CD4-positive, alpha-beta memory T cell (primary cell): ENCODE measurements at places on chromosomes 11 and 22. TPM values are rescaled to one million over a fixed set of nuclear protein-coding genes. Genes with fewer than 3 reads are reported as not detected.

GRCh38 chr22:19904174-19904856, 37.3 kb upstream of the COMT start:
- H3K36me3 ChIP-seq, result no peaks in the 10 kb centered on the region
- H3K27me3 ChIP-seq, result no peaks in the 10 kb centered on the region
- H3K27ac ChIP-seq, result no peak overlapping the region
- no peak overlapping the region for H3K4me3 ChIP-seq
- peaks cover under 1% of the 10 kb centered on the region for H3K4me1 ChIP-seq
- no peak for DNase-seq

GRCh38 chr22:42925598-42925997, 68.5 kb upstream of the ARFGAP3 start:
- H3K36me3 ChIP-seq, result no peaks in the 10 kb centered on the region
- no peaks in the 10 kb centered on the region for H3K27me3 ChIP-seq
- DNase-seq, result no peak
- H3K4me1 ChIP-seq, result no peaks in the 10 kb centered on the region

DNA sequence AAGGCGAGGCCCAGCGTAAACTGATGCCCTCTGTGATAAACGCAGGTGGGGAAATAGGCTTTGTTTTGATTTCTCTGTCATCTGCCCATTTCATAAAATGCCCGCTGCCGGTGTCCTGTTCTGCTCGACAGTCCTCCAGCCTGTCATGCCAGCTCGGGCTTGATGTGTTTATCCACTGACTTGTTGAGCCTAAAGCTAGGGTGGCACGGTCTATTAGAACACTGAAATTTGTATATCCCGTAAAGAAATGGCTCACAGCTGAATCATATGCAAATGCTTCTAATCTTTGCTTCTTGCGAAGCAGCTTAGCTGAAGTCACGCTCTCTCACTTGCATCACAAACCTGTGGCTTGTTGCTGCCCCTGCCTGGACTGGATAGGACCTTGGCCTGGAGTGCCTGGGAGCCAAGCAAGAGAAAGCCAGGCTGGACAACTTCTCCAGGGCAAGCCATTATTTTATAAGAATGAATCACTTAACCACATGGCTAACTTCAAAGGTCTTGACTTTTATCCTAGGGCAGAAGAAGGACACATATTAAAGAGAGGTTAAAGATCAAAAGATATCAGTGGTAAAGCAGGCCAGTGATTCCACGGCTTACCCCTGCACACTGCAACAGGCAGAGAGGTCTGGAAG, 33.1 kb downstream of the EHF start:
- H3K27ac ChIP-seq, result no peak overlapping the region
- no peak for DNase-seq
- H3K4me3 ChIP-seq, result no peak overlapping the region
- H3K27me3 ChIP-seq, result no peaks in the 10 kb centered on the region
- no peaks in the 10 kb centered on the region for H3K36me3 ChIP-seq

DNA sequence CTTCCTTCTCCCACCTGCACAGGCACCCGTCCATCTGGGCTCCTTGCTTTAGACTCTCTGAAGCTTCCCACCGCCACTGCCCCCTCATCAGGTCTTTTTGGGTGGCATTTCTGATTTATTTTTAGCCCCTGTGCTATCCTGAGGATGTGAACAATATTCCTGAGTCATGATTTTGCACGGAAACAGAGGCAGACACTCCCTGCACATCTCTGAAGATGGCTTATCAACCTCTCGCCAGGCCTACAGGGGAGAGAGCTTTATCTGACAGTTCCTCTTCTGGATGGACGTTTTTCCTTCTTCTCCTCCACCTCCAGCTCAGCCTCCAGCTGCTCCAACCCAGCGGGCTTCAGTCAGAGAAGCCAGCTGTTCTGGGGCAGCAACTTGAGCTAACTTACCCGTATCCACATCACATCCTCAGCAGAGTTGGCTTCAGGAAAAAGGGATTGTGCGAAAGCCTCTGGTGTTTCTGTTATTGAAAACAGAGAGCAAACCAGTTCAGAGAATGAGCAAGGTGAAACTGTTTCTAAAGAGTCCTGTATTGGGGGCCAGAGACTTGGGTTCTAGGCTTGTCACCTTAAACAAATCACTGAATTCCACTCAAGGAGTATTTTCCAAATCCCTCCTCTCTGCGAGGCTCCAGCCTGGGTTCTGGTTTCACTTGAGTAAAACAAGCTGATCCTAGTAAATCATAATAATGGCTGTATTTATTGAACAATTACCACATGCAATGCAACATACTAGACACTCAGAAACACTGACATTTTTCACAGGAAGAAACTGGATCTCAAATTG, 33.1 kb upstream of the ETS1 start:
- H3K36me3 ChIP-seq, result no peaks in the 10 kb centered on the region
- peaks cover 47% of the 10 kb centered on the region for H3K4me1 ChIP-seq
- DNase-seq, result no peak
- no peaks in the 10 kb centered on the region for H3K27me3 ChIP-seq
- no peak overlapping the region for H3K27ac ChIP-seq
- no peak overlapping the region for H3K4me3 ChIP-seq

- H3K36me3 ChIP-seq, result no peaks in the 10 kb centered on the region
- no peaks in the 10 kb centered on the region for H3K4me1 ChIP-seq
- no peak overlapping the region for H3K27ac ChIP-seq
- H3K4me3 ChIP-seq, result no peak overlapping the region
- DNase-seq, result no peak
Measured at GRCh38 chr22:48832592-48832991, 995.1 kb downstream of the BRD1 start.

DNA sequence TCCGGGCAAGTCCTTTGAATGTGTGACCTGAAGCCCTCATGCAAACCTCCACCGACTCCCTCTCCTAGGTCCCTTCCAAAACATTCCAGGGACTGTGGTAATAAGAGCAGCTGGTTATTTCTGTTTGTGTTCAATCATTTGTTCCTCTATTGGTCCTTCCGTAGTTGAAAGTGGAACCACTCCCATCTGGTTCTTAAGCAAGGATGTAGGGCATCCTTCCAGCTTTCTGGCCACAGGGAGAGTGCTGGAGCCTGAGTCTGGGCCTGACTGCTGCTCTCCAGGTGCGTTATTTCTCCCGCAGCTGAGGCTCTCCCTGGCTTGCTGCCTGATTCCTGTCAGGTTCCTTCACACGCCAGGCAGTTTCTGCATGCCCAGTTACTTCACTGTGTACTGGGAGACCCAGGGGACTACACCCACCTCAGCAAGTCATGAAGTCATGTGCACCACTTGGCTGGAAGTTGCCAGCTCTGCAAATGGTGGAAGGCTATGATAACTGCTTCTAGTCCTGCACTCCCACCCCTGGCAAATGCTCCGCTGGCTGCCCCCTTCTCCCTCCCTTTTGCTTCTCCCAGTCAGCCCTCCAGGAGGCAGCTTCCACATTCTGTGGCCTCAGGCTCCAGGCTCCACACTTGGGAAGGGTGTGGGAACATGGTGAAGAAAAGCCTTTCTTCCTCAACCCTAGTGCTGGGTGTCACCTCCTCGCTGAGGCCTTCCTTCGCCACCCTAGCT, 4.0 kb upstream of the ALX4 start:
- peaks cover 14% of the 10 kb centered on the region for H3K4me1 ChIP-seq
- no peaks in the 10 kb centered on the region for H3K36me3 ChIP-seq
- H3K4me3 ChIP-seq, result no peak overlapping the region
- DNase-seq, result no peak

DNA sequence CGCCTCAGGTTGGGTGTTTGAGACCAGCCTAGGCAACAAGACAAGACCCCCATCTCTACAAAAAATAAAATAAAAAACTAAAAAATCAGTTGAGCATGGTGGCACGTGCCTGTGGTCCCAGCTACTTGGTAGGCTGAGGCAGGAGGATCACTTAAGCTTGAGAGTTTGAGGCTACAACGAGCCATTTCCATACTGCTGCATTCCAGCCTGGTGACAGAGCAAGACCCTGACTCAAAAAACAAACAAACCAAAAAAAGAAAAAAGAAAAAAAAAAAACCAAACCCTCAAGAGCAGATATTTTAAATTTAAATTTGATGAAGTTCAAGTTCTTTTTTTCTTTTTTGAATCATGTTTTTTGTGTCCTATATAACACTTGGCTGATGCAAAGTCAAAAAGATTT, 7.2 kb upstream of the CCDC83 start:
- H3K4me3 ChIP-seq, result no peak overlapping the region
- no peaks in the 10 kb centered on the region for H3K27me3 ChIP-seq
- no peak for DNase-seq

DNA sequence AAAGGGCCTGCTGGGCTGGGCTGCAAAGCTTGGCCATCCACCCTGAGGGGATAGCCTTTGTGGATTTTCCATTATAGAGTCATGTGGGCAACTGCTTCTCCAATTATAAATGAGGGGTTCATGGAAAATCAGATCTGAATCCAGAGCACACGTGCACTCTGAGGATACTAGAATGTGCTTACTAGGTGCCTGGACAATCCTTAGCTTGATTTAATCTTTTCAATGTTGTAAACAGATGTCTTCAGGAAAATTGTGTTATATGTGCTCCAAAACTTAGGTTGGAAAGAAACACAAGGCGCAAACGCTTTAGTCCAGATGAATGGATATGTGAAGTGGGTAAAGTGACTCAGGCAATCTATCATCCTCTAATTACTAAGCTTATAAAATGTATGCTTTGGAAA, 92.0 kb downstream of the SLC17A6 start:
- H3K36me3 ChIP-seq, result no peaks in the 10 kb centered on the region
- no peak for DNase-seq
- H3K4me3 ChIP-seq, result no peak overlapping the region
- H3K4me1 ChIP-seq, result no peaks in the 10 kb centered on the region

DNA sequence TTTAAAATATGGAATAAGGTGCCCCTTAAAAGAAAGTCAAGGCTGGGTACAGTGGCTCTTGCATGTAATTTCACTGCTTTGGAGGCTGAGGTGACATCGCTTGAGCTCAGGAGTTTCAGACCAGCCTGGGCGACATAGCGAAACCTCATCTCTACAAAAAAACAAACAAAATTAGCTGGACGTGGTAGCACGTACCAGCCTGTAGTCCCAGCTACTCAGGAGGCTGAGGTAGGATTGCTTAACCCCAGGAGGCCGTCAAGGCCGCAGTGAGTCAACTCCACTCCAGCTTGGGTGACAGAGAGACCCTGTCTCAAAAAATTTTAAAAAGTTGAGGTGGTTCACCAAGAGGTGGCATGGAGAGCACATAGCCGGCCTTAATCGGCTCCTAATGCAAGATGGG, 17.7 kb upstream of the ADORA2A start:
- DNase-seq, result no peak
- H3K36me3 ChIP-seq, result peaks cover 18% of the 10 kb centered on the region
- H3K4me1 ChIP-seq, result peaks cover 10% of the 10 kb centered on the region
- no peaks in the 10 kb centered on the region for H3K27me3 ChIP-seq
- no peak overlapping the region for H3K4me3 ChIP-seq

DNA sequence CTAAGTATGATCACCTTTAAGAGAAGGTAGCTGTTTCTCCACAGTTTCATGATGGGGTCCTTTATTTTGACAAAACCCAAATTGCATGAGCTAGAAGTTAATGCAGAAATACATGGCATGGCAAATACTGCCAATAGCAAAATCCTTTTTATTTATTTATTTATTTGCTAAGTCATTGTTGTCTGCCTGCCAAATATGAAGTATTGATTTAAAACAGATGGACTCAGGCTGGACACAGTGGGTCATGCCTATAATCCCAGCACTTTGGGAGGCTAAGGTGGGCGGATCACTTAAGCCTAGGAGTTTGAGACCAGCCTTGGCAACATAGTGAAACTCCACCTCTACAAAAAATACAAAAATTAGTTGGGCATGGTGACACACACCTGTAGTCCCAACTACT, 52.4 kb downstream of the LARGE2 start:
- H3K27ac ChIP-seq, result no peak overlapping the region
- peaks cover 27% of the 10 kb centered on the region for H3K36me3 ChIP-seq
- no peak for DNase-seq
- H3K4me1 ChIP-seq, result no peaks in the 10 kb centered on the region

- H3K4me1 ChIP-seq, result peaks cover 5% of the 10 kb centered on the region
- H3K27me3 ChIP-seq, result no peaks in the 10 kb centered on the region
- H3K27ac ChIP-seq, result no peak overlapping the region
- no peak for DNase-seq
Measured at GRCh38 chr11:17391493-17392355, 3.3 kb upstream of the KCNJ11 start.

DNA sequence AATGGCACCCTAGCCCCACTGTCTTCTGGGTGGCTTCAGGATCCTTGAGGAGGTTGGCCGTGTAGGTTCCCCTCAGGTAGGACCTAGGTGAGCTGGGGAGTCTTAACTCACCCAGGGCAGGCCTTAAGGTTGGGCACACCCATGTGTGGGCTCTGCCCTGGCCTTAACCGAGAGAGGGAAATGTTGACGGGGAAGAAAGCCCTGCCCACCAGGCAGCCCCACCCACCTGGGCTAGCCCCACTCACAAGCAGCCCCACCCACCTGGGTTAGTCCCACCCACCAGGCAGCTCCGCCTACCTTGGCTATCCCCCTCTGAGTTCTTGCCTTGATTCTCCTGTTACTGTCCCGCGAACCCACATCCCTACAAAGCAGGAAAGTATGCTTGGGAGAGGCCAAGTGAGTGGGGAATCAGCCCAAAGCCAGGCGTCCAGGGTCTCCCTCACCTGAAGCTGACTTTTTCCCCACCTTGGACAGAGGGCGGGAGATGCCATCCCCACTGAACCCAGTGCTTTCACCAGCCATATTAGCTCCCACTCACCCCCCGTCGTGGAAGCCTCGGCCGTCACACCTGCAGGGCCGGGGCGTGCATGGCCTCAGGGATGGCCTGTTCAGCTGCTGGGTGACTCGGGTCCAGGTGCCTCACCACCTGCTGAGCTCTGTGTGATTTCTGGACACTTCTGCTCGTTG, at the start of gene MYEOV:
Gene MYEOV (plus strand): TSS at position 337 of the 687 bp plus-strand sequence. CDS start 1,200 bp downstream, outside the sequence.
- no peaks in the 10 kb centered on the region for H3K36me3 ChIP-seq
- H3K4me3 ChIP-seq, result no peak within 1 kb of the TSS
- H3K27ac ChIP-seq, result no peak within 1 kb of the TSS
- H3K27me3 ChIP-seq, result no peaks in the 10 kb centered on the region
- no peak for DNase-seq

FADS3 gene
- 2.9 TPM for polyA plus RNA-seq

NRXN2 gene
- polyA plus RNA-seq, result not detected

KRTAP5-8 gene
- polyA plus RNA-seq, result not detected

UBASH3B gene
- 6.7 TPM for polyA plus RNA-seq

RAB39A gene
- polyA plus RNA-seq, result not detected

SCARF2 gene
- polyA plus RNA-seq, result 1.1 TPM

SLC22A25 gene
- not detected for polyA plus RNA-seq

TESMIN gene
- polyA plus RNA-seq, result 3.4 TPM

CD3G gene
- polyA plus RNA-seq, result 131 TPM

SLC25A45 gene
- polyA plus RNA-seq, result 7.2 TPM

MYOD1 gene
- not detected for polyA plus RNA-seq
